ENCODE measurements at places on chromosomes 4 and X.

DNA sequence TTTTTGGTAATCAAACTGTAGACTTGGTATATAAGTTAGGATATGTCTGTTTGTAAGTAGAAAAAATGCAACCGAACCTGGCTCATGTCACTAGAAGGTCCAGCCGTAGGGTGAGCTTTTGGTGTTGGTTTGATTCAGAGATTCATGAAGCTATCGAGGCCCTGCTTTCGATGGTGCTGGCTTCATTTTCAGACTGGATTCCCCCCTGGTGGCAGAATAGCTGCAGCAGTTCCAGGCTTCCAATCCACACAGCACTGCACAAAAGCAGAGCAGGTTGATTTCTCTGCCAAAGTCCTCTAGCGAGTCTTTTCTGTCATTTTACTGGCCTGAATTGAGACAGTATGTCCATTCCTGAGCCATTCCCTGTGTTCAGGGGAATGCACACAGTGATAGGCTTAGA lies 33.1 kb downstream of the PDK3 start:
- DNase-seq: no peak

DNA sequence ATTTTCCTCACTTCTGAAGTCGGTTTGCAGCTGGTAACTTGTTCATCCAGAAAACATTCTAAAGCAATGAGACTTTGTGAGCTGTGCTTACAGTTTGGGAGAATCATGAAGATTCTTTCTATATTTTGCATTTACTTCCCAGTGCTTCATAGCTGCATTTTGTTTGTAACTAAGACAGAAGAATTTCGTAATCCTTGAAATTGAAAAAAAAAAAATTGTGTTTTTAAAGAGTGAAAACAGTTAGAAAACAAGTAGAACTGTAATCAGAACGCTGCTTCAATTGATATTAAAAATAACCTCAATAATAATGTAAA lies 392.4 kb downstream of the UNC5C start:
- no peak for DNase-seq

DNA sequence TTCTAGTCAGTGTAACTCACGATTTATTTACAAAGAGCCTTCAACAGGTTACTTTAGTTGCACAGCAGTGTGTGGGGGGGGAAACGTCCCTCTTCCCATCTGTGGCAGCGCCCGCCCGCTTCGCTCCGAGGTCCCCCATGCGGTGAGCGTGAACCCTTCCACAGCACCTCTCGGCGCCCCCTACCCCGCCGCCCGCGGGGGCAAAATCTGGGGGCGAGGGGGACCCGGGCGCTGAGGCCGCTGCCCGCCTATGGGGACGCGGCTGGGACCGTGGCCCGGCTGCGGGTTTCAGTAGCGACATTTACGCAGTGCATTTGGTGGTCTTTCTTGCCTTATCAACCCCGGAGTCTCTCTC lies 6.4 kb downstream of the NKX6-1 start:
- no peak for DNase-seq

DNA sequence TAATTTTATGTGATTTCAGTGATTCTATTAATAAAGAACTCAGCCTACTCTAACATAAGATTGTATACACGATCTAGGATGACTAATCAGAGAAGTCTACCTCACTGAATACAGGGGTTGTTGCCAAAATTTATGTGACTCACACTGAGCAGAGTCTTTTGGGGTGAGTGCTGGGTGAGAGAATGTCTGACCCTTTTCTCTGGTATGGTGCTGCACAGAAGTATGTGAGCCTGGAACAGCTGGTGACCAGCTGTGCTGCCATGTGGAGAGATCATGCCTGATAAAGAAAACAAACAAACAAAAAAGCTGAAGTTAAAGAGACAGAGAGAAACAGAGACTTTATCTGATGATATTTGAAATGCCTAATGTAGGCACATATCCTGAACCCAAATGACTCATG lies 618.1 kb upstream of the GRIA3 start:
- no peak for DNase-seq

- DNase-seq: no peak
Measured at GRCh38 chrX:115719171-115719570, 158.2 kb downstream of the PLS3 start.

DNA sequence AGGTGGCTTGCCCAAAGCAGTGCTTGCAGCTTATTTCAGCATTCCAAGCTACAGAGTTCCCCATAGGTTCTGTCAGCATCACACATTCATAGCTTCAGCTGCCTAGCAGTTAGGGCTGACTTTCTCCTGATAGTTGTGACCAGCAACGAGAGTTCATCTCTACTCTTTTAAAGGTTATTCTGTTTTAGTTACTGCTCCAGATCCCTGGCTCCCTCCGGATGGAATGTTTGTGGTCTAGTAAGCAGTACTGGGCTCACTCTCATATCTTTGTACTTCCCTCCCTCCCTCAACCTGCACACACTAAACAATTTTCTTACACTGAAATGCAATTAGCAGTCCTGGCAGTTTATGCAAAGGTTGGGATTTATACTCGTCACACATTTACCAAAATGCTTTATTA lies 43.9 kb downstream of the PTTG2 start:
- no peak for DNase-seq

DNA sequence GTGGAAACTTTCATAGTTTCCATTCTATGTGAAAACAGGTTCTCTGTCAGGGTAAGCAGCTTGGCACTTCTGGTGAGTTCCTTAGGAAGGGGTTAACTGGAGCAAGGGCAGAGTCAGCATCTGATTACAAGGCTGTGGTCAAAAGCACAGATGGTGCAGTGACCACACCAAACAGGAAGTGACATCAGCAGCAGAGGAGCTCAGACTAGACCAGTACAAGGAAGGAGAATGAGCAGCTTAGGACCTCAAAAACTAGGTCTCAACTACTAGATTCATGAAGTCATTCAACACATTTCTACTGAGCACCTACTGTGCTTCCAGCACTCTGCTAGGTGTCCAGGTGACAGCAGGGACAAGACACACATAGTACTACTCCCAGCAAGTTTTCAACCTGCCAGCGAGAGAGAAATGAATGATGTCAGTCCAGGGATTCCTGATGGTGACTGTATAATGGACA lies 130.2 kb downstream of the AMELX start:
- DNase-seq: no peak

GRCh38 chr4:133594390-133595207 lies 445.5 kb downstream of the PCDH10 start:
- DNase-seq: no peak

DNA sequence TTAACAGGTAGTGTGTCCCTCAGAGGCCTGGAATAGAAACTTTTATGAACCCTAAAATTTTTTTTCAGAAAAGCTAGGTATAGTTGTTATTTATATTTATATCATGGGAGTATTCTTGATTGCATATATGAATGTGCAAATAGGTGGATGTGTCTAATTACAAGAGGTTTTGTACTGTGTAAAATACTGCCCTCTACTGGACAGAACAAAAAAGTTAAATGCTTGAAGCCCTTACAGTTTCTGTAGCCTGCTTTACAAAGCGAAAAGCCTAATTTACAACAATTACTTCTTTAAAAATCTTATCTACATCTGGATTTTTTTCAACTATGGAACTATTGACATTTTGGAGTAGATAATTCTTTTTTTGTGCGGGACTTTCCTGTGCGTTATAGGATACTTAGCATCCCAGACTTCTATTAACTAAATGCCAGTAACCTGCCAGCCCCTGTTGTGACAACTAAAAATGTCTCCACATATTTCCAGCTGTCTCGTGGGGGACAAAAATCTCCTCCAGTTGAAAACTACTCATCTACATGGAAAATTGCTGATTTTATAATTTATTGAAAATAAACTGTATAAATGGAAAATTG lies 35.1 kb downstream of the ENPEP start:
- DNase-seq: peak; percentile 83
